ENCODE measurements at places on chromosomes 1 and 21. TPM values are rescaled to one million over a fixed set of nuclear protein-coding genes. Genes with fewer than 3 reads are reported as not detected.

DNA sequence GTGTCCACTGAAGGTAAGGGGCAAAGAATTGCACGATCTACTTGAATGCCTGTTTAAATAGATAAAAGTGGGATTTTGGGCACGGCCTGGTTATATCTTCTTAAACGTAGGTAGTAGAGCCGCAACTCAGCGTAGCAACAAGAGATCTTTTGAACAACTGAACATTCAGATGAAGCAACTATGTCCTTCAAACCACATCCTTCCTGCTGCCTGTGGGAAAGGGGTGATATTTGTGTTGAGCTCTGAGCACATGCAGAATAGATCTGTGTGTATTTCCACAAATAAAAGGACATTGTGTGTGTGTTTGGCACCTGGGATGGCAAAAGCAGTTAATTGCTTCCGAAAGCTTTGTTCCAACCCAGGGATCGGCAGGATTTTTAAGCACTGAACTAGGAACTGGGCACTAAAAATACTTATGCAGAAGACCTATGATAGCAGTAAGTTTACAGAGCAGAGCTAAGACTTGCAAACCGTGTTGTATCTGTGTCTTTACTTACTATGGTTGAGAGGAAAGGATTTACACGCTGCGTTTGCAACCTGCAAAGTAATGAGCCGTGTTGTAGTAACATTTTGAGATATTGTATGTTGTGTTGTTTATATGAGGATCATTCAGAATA is 333.4 kb downstream of the CHRM3 start:
- peak; percentile 81 for DNase-seq

GRCh38 chr1:152018537-152018936 is 18.3 kb downstream of the S100A11 start:
- DNase-seq, result peak; percentile 28

GRCh38 chr1:55304229-55304740 is 89.1 kb upstream of the USP24 start:
- no peak for DNase-seq

DNA sequence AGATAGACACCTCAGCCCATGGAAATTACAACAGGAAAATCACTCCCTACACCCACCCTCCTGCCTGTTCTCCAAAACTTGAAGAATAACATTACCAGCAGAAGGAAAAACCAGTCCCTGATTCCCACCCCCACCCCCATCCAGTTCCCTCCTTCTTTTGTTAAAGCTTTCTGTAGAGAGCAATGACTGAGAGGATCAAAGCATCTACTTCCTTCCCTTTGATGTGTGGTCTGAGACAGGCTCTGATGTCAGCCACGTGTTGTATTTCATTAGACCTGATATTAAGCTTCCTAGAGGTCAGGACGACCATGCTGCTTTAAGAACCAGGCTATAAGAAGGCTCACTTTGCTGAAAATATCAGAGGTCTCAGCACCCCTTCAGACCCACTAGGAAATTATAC is 73.9 kb upstream of the HAO2 start:
- DNase-seq, result no peak

GRCh38 chr1:197200272-197200899 is 53.9 kb upstream of the ASPM start:
- DNase-seq, result peak; percentile 27

GRCh38 chr1:19028110-19028509 is 71.6 kb upstream of the IFFO2 start:
- no peak for DNase-seq

- no peak for DNase-seq
These were observed 94.5 kb downstream of the VPS26C start for GRCh38 chr21:37172646-37173045.

The ALPL gene
- not detected for total RNA-seq

The PPM1J gene
- total RNA-seq, result not detected

The RGS18 gene
- 0.30 TPM for total RNA-seq

The PLEKHN1 gene
- 3.2 TPM for total RNA-seq
